AG09309 (cell line): ENCODE measurements at places on chromosomes 3 and 15.

- DNase-seq = no peak
Measured at GRCh38 chr3:44961888-44962287, 14.1 kb downstream of the ZDHHC3 start.

- no peak for DNase-seq
Measured at GRCh38 chr3:64398006-64398405, 172.7 kb upstream of the PRICKLE2 start.

DNA sequence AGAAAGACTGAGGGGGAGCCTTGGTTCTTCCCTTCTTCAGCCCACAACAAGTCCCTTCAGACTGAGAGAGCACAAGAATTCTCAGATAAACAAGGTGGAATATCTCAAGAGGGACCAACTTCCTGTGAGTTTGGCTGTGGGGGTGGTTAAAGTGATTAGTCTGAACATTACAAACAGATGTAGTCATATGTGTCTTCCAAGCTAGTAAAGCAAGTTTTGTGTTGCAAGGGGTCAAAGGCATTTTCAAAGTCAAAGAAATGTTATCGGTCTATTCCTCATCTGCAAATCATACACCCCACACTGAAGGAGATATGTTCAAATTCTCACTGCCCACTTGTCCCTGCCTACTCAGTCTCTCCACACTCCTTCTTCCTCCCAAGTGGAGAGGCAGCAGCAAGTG, 242.5 kb downstream of the FAM43A start:
- DNase-seq = no peak

DNA sequence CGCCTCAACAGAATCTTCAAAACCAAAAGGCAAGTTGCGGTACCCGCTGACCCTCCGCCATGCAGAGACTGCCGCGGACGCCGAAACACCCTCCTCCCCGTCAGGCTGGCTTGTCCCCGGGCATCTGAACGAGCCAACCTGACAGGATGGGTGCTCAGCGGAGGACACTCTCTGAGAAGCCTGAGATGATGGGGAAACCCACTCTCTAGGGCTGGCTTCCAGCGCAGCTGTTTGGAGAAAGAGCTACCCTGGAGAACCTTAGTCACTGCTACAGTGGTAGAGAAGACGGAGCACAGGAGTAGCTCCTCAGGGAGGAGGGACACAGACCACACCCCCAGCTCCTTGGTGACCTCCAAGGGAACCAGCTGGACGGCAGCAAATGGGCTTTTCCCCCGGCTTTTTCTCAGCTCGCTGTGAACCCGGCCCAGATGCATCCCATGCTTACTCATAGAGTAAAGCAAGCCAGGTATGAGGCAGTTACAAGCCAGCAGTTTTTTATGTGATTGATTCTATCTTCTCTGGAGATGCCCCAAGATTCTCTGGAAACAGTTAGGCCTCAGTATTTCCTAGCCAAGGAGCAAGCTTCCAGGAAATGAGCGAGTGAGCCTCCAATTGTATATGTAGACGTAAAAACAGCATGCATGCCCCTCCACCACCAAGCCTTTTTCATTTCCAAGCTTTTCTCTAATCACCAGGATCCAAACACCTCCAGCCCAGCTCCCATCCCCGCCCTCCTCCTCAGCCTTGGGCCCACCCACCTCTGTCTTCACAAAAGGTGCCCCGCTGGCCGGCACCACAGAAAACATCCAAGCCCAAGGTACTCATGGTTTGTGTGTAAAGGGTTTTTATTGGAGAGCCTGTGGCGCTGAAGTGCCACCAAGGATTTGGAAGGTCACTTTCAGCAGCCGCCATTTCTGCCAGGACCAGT, 38.7 kb downstream of the FAM174B start:
- DNase-seq = no peak

DNA sequence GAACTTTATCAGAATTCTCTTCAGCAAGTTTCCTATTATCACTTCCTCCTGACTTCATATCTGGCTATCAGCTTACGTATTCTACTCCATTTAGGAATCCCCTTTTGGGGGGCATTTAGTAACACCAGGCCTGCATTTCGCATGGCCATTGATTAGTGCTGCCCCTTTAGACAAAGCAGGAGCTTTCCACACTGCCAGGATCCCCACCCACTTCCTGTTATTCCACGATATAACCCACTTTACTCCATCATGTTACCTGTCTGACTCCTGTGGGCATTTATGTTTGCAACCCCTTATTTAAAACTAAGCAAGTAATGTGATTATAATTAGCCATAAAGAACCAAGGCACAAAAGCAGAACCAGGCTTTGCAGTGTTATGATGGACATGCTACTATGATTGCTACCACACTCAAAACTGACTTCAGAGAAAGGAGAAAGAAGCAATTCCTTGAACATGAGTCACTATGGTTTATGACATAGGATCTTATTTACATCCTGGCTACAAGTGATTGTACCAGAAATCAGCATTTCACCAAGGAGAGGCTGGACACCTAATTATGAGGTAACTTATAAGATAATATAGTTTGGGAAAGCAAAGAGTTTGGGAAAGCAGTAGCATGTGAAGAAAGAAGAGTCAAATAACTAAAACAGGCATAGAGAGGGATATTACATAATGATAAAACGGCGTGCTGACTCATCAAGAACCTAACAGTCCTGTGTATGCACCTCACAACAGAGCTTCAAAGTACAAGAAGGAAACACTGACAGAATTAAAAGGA, 96.3 kb downstream of the IGSF11 start:
- no peak for DNase-seq

DNA sequence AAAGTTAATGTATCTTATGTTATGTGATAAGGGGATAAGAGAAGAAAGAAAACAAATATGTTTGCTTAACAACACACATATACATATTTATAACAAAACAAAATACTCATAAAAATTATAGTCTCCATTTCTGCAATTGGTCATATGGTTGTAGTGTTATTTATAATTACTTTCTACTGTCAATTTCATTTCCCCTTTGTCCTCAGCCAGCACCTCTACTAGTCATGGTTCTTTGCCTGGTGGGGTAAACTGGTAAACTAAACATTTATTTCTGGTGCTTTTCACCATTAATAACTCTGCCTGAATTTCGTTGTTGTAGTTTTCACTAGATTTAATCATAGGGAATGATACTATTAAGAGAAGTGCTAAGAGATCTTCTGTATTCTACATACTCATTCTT, 88.0 kb upstream of the ALCAM start:
- no peak for DNase-seq

GRCh38 chr15:91660174-91660649, 193.3 kb upstream of the SLCO3A1 start:
- no peak for DNase-seq

GRCh38 chr3:119318876-119319275, 24.7 kb downstream of the ARHGAP31 start:
- DNase-seq = no peak

- no peak for DNase-seq
Measured at GRCh38 chr3:56789076-56789475, 12.7 kb downstream of the ARHGEF3 start.

DNA sequence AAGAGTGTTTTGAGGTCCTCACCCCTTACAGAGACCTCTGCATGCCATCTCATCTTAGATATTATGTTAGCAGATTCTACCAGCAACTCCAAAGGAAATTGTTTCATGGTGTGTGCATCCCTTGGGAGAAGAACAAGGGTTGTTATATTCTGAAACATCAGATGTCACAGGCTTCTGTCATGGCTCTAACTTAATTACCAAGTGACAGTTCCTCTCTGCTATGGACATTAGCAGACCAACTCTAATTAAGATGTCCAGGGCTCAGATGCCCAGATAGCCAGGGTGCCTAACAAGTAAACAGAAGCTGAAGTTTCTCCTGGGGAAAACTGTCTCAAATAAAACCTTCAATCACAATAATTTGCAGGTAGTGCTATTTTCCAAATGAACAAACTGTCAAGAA, 153.1 kb upstream of the BFSP2 start:
- DNase-seq = no peak

- no peak for DNase-seq
Measured at GRCh38 chr3:186843039-186843432, 526 bp downstream of the ADIPOQ start.

- no peak for DNase-seq
Measured at GRCh38 chr3:188925376-188925775, 246.4 kb upstream of the TPRG1 start.

GRCh38 chr3:124053871-124054270, 61.9 kb upstream of the ROPN1 start:
- no peak for DNase-seq

GRCh38 chr15:41115161-41115651, 874 bp downstream of the INO80 start:
- no peak for DNase-seq

DNA sequence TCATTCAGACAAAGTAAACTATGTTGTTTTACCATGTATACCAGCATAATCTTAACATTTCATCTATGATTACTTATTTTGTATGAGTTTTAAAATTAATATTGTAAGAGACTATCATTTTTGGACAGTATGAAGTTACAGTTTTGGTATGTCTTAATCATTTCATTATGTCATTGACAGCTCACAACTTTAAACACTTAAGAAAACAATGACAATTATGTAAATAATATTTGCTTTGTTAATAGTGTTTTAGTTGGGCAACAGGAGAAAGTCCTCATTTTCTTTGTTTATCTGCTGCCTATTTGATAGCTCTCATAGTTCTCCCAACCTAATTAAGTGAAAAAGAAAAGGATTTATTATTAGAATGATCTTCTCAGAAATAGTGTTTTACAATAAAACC, 80.2 kb downstream of the MEF2A start:
- DNase-seq = no peak

GRCh38 chr3:80677796-80678195, 910.0 kb upstream of the ROBO1 start:
- no peak for DNase-seq

DNA sequence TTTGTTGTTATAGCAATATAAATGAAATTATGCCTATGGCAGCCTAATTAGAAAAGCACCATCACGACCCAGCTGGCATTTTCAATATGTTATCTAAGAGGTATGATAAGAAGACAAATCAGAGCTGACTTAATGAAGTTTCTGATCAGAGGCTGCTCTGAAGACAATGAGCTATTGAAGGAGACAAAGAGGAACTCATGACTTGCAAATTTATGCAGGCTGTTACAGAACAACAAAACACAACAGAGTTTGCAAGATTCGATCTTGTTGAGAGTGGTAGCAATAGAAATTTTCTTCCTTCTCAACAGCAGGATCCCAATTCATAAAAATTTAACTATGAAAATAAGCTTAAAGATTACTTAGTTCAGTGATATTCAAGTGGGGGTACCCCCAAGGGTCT, 7.7 kb downstream of the CCDC54 start:
- DNase-seq = no peak

- DNase-seq = no peak
Measured at GRCh38 chr3:22419261-22419660, 668.3 kb upstream of the ZNF385D start.

GRCh38 chr15:63870043-63870394, 36.3 kb upstream of the HERC1 start:
- DNase-seq = no peak

GRCh38 chr3:189507856-189508255, 123.3 kb upstream of the TP63 start:
- DNase-seq = no peak

DNA sequence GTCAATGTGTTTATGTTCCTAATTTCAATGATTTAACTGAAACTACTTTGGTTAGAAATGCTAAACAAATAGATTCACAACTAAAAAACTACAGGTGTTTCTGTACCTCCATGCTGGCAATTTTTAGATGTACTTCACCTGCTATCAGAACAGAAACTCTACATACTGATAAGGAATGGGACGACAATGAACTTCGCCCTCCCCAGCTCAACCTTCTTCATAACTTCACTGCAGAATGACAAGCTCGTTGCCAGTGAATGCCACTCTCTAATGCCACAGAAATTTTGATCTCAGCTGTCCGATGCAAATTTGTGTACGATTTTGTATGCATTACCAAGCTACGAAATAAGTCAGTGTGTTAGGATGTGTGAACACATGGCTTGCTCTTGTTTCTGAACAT, 133.4 kb downstream of the FOXP1 start:
- no peak for DNase-seq

GRCh38 chr3:138493804-138494606, 59.6 kb downstream of the ESYT3 start:
- DNase-seq = peak; percentile 88
